ENCODE measurements at places on chromosomes 16 and 17.

DNA sequence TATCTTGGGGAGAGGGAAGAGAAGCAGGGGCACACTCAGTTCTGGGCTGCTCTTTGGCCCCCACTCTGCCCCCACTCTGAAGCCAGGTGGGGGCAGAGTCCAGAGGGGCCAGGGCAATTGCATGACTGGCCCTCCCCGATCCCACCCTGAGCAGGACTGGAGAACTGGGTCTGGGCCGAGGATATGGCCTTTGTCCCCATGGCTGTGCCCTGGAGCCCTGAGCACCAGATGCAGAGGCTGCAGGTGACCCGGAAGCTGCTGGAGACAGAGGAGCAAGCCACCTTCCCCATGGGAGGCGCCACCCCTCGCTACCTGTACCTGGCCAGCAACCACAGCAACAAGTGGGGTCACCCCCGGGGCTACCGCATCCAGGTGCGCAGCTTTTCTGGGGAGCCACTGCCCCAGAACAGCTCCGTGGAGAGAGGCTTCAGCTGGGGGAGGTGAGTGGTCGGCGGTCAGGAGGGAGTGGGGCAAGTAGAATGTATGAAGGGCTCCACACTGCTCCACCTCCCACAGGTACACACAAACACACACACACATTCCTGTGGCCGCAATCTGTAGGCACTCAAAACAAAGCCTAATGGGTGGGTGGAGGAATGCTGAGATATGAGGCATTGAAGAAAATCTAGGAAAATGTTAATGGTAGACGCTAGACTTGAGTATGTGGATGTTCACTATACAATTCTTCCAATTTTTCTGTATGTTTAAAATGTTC is 21.4 kb downstream of the AOC3 start:
- no peak for DNase-seq

GRCh38 chr17:70588003-70588402 is 418.7 kb downstream of the KCNJ2 start:
- DNase-seq, result peak; percentile 17

DNA sequence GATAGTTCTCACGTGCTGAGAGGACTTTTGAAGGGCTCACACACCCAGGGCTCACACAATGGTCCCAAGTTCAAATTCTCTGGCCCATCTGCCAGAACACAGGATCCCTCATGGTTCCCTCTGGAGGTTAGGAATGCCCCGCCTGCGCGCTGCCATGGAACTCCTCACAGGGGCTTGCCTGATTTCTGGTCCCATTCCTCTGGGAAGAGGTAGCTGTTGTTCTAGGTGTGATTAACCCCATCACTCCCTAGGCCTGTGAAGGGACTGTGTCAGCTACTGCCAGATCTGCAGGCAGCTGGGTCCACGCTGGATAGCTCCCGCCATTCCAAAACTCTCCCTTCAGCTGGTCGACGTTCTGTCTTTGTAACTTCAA is 2.3 kb upstream of the ARMC5 start:
- no peak for DNase-seq

DNA sequence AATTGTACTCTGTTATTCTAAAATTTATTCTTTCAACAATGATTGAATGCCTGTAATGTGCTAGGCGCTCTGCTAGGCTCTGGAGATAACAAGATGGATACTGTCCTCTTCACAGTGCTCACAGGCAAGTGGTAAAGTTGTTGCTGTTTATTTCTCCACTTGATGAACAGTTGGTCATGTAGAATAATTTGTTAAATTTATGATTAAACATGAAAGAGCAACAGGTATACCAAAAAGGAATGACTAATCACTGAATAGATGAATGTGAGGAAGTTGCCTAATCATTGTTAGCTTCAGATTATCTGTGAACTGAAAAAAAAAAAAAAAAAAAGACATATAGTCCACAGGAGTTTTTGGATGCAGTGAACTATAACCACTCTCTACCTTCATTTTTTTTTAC is 62.3 kb downstream of the NFATC3 start:
- no peak for DNase-seq

DNA sequence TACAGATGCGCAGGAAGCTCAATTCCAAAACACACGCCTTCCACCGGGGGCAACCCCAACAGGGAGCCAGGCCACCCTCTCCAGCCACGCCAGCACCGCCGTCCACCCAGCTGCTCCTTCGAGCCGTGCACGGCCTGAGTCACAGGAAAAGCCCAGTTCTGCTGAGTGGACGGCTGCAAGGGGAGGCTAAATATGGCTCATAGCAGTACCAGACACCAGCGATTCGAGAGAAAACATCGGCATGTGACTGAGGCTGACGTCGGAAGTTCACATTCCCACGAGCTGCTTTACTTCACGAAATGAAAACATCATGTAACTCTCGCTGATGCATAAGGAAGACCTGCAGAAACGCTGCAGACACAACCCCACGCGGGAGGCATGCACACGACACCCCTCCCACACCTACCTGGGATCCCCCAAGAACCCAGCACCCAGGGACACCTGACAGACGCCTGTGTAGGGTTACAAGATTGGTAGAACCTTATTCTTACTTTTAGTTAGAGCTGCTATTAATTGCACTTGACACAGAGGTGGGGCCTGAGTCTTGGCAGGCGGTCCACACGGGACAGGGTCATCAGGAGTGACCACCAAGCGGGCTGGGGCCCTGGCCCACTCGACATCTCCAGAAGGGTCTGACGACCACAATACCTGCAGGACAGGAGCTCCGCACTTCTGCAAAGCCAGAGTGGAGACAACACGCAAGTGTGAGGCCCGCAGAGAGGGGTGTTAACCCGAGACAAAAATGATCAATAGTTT is 116.8 kb downstream of the ANKRD11 start:
- DNase-seq, result peak; percentile 92

DNA sequence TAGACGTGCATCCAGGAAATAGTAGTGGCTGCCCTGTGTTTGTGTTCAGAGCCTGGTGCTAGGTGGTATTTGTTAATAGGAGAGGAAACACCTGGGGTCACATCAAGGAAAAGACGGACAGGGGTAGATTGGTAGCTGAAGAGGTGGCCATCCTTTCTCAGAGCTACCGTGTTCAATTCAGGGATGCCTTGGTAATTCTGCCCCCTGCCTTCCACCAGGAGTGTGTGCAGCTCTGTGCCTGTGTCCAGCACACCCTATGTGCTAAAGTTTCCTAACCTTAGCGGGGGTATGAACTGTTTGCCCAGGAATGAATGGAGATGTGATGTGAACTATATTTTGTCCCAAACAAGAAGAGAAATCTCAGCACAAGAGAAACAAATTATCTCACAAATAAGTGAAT is 174.1 kb upstream of the MPHOSPH6 start:
- no peak for DNase-seq

- DNase-seq, result no peak
Measured at GRCh38 chr17:16448490-16448889, 33.1 kb downstream of the TRPV2 start.

DNA sequence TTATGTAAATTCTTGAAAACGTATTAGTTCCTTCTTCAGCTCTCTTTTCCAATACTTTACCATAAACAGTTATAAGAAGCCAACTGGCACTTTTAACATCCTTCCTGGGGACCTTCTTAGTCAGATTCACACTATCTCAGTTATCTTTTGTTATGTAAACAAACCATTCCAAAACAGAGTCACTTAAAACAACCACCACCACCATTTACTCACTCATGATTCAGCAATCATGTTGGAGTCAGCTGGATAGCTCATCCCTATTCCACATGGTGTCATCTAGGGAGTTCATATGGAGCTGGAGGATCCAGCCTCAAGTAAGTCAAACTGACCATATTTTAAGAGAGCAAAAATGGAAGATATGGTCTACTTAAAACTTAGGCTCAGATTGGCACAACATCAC is 240.3 kb upstream of the IRX3 start:
- no peak for DNase-seq

DNA sequence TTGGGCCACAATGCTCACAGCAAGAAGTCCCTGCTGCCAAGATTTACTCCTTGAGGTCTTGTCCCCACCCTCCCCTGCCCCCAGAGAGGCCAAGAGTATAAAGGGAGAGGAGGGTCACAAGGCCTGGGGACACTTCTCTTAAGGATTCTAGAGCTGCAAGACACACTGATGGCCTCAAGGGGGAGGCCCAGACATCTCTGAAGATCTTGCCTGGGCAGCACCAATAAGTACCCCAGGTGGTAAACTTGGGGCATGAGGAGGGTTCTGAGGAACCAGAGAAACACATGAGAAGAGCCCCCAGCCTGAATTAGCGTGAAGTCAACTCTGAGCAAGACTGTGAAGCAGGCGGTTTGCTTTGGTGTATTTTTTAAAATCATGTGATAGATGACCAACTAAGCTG is 26.8 kb upstream of the MTMR4 start:
- DNase-seq, result no peak

- no peak for DNase-seq
Measured at GRCh38 chr17:75806822-75807500, 22.4 kb downstream of the UNK start.

DNA sequence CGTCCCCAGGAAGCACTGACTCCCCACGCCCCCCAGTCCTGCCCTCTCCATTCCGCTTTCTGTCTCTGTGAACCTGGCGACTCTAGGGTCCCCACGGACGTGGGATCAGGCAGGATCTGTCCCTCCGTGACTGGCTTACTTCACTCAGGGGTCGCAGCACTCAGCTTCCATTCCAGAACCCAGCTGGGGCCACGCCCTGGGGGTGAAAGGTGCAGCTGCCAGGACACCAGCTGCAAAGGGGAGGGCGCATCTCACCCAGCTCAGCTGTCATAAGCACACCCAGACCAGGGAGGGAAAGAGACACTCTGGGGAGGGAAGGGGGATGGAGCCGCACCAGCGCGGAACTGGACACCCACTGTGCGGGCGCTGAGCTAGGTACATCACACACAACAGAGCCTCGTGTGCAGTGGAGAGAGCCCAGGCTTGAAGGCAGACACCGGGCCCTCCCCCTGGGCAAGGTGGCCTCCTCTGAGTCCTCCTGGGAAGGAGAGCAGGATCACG is 18.5 kb upstream of the HEXD start:
- DNase-seq, result no peak

DNA sequence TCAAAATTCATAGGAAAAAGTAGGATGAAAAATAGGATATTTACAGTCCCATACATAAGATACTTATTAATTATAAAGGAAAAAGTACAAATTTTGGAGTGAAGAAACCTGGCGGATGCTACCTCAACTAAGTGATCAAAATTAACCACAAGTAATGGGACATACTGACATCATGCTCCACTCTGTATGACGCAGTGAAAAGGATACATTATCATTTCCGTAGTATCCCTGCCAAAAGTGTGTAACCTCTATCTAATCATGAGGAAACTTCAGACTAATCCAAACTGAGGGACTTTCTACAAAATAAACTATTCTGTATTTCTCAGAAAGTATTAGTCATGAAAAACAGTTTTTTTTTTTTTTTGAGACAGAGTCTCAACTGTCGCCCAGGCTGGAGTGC is 60.5 kb downstream of the TRIM37 start:
- no peak for DNase-seq

DNA sequence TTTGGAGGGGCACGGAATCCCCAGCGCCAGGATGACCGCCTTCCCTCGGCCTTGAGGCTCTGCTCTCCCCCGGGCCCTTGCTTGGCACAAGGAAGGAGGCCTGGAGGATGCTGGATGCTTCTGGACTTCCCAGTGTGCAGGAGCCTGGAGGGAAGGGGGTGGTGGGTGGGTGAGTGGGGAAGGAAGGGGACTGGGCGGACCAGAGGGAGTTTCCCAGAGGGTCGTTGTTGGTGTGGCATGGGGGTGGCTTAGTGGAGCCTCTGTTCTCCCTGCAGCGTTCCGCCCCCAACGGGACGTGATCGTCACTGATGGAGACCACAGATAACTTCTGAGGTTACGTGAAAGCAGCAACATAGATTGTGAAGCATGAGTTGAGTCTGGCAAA is 140.0 kb downstream of the IRF8 start:
- no peak for DNase-seq

DNA sequence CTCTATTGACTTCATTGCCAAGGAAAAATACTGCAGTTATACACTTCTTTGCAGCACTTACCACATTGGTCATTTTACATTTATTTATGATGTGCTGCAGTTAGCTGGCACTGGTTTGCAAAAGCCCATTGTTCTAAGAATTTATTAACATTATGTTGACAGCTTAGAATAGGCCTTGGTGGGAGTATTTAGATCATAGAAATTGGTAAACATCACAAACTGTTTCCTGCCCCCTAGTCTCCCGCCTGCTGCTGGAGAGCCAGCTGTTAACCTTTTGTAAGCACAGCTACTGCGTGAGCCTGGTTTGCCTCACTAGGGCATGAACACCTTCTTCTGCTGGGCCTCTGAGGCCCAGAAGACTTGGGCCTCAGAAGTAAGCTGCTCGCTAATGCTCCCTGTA is 651.4 kb upstream of the GOT2 start:
- DNase-seq, result no peak

DNA sequence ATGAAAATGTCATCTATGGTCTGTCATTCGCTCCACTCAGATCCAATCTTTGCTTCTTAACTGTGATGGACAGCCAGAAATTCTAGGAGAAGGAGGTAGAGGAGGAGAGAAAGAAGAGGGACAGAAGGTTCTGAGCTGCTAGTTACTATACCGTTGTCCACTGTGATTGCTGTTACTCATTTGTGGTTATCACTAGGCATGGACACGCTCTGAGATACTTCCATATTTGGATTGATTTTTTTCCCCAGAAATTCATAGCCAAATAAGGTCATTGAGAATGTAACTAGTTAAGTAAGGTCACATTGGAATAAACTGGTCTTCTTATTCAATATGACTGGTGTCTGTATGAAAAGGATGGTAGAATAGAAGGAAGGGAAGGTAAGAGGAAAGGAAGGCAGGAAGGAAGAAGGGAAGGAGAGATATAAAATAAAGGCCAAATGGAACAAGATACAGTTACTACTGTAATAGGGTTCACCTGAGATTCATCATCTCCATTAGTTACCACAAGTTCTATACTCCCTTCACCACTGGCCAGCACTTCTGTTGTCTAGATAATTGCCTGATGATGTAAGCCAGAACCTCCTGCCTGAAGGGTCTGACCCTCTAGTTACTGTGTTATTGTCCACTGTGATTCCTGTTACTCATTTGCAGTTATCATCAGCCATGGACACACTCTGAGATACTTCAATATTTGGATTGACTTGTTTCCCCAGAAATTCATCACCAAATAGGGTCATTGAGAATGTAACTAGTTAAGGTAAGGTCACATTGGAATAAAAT is 2.9 kb downstream of the KRTAP9-7 start:
- no peak for DNase-seq

- DNase-seq, result no peak
Measured at GRCh38 chr17:38428112-38428642, at the start of gene ARHGAP23. Gene ARHGAP23 (plus strand): TSS chr17:38428464. CDS start chr17:38428486, 22 bp downstream.
